ENCODE measurements at places on chromosomes 16 and 17.

DNA sequence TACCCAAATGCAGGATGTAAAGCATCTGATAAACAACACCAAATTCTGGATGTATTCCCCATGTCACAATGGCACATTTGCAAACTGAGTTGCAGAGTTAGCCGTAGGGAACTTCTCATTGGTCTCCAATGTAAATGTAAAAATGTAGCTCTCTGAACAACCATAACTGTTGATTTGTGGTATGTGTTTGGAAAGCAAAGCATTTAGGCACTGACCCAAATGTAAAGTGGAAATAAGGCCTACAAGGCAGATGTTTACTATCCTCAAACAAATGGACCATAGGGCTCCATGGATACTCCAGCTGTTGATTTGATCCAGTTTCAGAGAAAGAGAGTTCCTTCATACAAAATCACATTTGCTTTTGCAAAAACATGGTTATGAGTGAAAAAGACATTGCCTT is 223.0 kb upstream of the ELAC2 start:
- DNase-seq, result no peak

DNA sequence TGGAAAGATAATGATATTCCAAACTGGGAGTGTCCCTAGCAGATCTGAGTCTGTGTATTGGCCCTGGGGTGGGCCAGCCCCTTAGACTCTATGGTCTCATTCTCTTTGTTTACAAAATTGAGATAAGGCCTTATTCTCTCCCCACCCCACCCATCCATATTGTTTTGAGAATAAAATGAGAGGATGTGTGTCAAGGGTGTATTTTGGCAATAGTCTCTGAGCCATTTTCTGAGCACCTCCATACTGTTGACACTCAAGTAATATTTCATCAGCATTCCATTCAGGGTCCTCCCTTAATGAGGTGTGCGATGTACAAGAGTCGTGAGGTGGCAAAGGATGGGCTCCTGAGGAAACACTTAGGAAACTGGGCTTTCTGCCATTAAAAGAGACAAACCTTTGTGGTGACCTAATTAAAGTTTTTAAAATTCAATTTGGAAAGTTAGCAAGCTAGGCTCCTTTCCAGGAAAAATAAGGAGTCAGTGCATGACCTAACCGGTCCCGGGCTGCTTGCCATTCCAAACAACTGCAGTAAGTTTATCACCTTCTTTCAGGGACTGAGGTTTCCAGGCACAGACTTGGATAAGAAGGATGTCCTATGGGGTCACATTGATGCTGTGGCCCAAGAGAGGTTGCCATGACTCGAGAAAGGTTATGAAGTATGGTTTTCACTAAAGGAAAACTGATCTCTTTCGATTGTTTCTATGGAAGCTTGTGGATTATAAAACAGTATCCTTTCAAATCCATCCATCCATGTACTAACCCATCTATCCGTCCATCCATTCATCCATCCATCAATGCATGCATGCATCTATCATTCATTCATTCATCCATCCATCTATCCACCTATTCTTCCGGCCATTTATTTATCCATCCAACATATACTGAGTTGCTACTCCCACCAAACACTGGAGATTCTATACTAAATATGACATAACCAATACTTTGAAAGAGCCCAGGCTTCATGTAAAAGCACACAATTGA is 443.3 kb downstream of the UTP18 start:
- DNase-seq, result no peak

DNA sequence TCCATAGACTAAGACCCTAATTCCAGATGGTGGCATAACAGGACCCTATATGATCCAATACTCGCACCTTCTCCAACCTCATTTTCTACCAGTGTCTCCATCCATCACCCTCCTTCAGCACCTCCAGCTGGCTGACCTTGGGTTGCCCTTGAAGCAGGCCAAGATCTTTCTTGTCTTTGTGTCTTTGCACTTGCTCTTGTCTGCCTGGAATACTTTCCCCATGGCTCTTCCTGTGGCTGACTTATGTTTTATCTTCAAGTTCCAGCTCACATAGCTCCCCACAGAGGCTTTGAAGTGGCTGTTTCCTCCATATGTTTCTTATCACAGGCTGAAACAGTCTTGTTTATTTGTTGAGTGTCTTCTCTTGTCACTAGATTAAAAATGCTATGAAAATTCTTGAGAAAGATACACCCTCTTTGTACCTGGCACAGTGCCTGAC is 29.6 kb upstream of the MMD start:
- DNase-seq, result no peak

DNA sequence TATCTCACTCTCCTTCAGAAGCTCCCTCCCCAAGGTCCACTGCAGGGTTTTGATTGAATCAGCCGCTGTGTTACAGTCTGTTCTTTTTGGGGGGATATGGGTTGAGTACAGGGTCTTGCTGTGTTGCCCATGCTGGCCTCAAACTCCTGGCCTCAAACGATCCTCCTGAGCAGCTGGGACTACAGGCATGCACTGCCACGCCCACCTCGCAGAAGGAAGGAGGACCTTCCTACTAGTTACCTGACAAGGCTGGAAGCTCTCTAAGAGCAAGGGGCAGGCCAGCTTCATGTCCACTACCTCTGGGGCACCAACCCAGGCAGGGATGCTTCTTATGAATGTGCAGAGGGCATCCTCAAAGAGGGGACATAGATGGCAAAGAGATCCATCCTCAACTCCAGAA is 1.9 kb upstream of the MMP28 start:
- DNase-seq, result no peak

DNA sequence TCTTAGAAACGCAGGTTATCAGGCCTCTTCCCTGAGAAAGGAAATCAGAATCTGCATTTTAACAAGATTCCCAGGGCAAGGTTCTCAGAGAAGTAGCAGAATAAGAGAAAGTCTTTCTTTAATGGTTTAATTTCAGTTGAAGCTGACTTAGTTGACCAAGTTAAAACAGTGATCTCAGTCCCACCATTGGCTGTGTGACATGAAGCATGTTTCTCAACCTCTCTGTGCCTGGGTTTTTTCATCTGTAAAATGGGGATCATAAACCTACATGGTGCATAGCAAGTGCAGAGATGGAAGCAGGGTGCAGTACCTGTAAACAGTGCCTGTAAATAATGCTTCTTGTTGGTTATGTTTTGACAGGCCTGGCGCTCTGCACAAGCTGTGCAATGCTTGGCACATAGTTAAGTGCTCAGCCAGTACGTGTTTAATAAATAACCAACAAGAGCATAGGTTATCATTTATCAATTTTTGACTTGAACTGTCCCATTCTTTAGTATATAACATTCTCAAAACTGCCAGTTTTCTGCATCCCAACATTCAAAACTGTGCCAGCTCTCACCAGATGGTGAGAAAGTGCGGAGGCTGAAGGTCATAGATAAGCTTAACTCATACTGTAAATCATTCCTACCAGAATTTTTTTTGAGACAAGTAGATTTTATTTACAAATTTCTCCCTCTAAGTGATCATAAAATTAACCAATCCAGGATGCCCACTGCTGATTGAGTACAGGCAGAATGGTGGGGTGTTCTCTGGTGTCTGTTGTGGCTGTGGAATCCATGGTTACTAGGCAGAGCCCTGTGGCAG is 6.9 kb downstream of the C17orf67 start:
- DNase-seq, result no peak

DNA sequence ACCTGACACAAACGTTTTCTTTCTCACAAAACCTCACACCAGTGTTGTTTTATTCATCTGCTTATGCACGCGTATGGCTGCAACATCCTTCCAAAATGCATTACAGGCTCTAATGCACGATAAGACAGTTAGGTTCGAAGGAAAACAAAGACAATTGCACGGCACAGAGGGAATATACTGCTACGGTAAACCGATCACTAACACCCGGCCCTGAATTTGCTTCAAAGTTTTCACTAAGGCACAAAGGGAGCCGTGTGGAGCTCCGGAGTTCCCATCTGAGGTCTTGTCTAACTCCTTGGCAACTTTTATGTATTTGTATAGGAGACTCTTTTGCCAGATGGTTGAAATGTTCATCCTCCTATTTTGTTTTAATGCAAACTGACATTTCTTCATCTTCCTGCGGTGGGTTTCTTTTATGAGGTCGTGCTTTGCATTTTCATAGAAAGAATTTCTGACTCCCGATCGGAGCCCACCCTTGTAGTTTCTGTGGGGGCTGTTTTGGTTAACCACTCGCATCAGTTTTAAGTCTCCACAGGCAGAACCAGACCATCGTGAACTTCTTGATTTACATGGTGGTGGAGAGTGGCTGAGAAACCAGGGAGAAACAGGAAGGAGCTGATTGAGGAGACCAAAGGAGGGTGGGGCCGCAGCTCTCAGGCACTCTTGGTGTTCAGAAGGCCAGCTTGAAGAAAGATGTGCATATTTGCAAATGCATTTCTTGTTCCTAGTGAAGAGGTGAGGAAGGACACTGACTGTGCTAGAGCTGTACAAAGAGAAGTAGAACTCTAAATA is 516.8 kb downstream of the MAF start:
- DNase-seq, result no peak

GRCh38 chr16:49081554-49081953 is 200.1 kb downstream of the CBLN1 start:
- no peak for DNase-seq

DNA sequence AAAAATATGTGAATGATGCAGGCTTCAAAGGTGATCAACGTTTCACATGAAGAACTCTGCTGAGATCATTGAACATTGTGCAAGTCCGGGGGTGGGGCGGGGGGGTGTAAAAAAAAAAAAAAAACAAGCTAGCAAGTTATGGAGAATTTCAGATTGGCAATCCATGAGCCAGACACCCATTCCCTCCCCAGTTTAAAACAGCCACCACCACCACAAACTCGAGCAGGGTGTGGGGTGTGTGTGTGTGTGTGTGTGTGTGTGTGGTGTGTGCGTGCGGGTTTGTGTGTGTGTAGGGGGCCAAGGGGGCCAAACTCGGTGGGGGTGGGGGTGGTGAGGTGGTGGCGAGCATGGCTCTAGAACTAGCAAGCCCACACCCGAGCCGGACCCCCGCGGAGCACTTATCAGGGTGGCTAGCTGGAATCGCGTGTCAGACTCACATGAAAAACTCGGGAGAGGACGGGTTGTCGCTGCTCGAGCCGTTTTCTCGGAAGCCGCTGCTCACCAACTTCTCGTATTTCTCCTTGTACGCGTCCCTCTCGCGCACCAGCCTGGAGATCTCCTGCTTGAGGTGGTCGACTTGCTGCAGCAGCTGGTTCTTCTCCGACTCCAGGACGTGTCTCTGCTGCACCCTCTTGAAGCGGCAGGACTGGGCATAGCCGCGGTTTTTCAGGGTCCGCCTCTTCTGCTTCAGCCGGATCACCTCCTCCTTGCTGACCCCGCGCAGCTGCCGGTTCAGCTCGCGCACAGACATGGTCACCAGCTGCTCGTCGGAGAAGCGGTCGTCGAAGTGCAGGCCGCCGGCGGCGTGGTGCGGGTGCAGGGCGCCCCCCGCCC is 2.0 kb downstream of the MAF start:
- DNase-seq, result peak; percentile 32

GRCh38 chr17:82400206-82400605 is 17.9 kb upstream of the HEXD start:
- no peak for DNase-seq

DNA sequence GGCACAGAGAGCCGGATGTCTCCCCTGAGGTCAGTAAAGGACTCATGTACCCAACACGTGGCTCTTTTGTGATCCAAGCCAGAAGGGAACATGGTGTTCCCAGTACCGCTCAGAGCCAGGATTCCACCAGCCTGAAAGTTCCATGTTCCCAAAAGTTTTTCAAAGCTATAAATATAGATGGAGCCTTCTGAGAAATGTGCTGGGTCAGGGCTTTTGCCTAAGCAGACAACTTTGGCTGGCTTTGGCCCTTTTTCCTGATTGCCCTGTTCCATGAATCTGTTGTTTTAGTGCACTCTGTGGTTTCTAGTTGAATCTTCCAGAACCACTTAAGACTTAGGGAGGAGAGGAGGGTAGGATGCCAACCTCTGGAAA is 128.5 kb upstream of the HS3ST2 start:
- no peak for DNase-seq

DNA sequence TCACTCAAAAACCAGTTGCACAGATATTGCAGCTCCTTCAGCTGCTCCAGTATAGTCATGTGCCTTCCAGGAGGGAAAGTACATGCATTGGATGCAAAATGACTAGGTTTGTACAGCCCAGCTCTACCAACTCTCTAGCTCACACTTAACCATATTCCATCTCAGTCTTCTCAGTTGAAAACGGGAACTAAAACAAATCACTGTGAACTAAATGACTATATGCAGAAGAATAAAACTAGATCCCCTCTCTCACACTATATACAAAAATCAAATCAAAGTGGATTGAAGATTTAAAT is 24.9 kb downstream of the DCUN1D3 start:
- DNase-seq, result no peak

DNA sequence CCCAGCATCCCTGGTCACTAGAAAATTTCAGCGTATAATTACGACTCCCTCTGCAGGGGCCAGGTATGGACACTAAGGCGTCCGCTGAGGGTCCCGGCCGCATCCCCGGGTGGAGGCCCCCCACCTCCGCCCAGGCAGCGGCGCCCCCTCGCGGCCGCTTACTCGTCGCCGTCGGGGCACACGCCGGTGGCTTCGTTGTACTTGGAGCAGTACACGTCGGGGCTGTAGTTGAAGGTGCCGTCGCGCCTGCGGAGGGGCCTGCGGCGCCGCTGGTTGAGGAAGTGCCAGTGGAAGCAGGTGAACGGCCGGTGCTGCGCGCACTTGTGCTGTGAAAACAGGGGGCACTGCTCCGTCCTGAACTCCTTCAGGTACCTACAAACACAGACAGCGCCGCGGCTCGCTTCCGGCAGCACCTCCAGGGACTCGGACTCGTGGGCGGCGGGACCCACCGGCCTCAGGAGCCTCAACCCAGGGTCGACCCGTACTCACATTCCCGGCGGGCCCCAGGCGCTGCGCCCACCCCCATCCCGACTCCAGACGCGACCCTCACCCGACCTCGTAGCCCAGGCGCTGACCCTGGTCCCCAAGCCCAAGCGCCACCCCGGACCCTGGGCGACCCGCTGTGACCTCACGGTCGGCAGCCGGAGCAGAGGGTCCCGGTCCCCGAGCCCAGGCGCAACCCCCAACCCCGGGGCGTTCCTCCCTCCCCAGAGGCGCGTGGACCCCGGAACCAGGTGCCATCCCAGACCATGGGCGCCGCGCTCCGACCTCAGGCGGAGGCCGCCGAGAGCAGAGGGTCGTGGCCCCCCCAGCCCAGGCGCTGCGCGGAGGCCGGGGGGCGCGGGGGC is 596 bp downstream of the UNKL start:
- peak; percentile 57 for DNase-seq

DNA sequence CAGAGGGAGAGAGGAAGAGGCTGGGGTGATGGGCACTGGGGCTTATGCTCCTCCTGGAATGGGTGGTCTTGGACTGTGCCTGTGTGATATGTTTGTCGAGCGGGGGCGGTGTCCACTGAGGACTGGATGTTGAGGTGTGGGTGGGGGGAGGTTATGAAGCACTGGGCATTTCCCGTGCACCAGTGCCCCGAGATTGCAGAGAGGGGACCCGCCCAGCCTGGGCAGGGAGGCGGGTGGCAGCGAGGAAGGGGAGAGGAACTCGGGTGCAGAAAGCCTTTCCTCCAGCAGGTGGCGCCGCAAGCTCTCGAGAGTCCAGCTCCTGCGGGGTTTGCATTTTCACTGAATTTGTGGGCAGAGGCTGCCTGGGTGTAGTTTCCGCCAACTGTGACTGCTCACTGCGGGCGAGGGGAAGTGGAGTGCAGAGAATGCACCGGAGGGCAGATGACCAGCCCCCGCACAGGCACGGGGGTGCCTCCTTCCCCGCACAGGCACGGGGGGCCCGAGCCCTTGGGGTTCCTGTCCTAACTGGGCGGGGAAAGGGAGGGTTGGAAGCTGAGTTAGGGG is 190.6 kb downstream of the SEC14L1 start:
- peak; percentile 98 for DNase-seq

- DNase-seq, result no peak
Observed at GRCh38 chr16:76182041-76182635, 95.1 kb upstream of the CNTNAP4 start.

- no peak for DNase-seq
Observed at GRCh38 chr17:75822119-75822799, 21.9 kb downstream of the UNC13D start.
